ENCODE measurements at places on chromosomes 1 and 21.
A peak's percentile ranks its signal among the peaks of the same experiment; 100 is the strongest.

DNA sequence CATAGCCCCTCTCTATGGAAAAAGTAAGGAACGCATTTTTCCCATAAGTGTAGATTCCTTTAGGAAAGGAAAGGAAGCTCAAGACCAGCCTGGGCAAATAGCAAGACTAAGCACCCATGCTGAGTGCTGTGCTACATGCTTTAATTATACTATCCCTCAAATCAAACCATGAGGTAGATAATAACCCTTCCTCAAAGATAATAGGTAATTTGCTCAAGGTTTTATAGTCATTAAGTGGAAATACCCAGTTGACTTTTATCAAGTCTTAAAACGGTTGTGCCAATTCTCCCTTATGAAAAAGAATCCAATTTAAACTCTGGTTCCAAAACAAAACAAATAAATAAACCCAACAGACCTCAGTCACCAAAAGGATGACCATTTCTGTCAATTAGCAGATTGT, 3.4 kb downstream of the KIAA0319L start:
- no peak for DNase-seq

GRCh38 chr1:226403201-226404034, 4.5 kb downstream of the PARP1 start:
- no peak for DNase-seq

DNA sequence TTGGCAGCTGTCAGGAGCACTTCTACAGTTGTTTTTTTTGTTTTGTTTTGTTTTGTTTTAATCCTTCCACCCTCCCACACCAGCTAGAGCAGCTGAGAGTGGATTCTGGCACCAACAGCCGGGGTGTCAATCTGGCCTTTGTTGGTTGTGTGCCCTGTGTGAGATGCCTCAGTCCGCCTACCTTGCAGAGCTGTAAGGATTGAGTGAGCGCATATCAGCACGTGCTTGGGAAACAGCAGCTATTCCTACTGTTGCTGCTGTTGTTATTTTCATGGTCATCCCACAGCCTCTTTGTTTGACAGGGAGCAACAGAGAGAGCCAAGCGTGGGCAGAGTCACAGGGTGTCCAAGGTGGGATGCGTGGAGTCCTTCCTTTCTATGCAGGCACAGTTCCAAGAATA, 50.4 kb downstream of the PGBD5 start:
- no peak for DNase-seq

DNA sequence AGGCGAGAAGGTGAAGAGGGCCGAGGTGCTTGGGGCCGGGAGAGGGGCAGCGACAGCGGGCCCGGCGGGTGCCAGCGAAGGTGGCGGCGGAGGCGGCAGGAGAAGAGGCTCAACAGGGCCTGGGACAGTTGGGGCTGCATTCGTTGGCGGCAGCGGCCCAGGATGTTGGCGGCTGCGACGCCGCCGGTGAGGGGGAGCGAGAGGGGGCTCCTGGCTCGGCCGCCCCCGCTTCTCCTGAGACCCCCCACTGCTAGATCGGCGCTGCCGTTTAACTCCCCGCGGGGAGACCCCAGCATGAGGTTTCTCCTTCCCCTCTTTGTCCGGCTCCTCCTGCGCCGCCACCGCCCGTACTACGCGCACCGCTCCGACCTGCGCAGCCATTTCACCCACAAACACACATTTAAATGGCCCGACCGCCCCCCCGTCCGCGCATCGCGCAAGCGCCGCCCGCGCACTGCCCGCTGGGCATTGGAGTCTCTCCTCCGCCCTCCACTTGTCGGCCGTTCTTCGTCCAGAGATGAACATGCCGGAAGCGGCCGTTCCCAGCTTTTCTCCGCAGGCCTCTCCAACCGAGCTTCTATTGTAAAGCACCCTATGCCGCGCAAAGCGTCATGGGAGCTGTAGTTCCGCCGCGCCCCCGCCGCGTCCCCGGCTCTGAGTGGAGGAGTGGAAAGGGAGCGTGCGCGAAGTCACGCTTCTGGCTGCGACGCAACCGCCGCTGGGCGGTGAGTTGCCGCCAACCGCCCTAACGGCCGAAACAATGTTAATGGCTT, at the start of gene RSBN1:
TSS of gene RSBN1 (minus strand) at position 589 of the 773 bp plus-strand sequence. CDS start at position 525, 64 bp downstream.
- peak; percentile 99 for DNase-seq

DNA sequence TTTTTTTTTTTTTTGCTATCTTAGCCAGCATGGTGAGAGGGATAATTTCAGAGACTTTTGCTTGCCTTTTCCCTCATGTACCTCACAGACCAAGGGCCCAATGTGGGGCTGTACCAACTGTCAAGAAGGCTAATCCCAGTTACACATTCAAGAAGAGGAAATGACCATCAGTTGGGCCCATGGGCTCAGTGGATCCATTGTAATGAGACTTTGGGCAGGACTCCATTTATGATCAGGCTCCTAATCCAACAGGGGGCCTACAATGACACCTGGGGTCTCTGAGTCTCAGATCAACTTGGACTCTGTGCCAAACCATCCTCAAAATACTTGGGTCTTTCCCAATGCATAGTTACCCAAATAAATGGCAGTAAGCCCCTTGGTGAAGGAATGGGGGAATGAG, 450.4 kb upstream of the VAMP3 start:
- no peak for DNase-seq

- DNase-seq, result no peak
These were observed 3.5 kb downstream of the HSPG2 start for GRCh38 chr1:21933397-21934248.

- DNase-seq, result no peak
These were observed 108.3 kb downstream of the POU2F1 start for GRCh38 chr1:167328816-167329483.

DNA sequence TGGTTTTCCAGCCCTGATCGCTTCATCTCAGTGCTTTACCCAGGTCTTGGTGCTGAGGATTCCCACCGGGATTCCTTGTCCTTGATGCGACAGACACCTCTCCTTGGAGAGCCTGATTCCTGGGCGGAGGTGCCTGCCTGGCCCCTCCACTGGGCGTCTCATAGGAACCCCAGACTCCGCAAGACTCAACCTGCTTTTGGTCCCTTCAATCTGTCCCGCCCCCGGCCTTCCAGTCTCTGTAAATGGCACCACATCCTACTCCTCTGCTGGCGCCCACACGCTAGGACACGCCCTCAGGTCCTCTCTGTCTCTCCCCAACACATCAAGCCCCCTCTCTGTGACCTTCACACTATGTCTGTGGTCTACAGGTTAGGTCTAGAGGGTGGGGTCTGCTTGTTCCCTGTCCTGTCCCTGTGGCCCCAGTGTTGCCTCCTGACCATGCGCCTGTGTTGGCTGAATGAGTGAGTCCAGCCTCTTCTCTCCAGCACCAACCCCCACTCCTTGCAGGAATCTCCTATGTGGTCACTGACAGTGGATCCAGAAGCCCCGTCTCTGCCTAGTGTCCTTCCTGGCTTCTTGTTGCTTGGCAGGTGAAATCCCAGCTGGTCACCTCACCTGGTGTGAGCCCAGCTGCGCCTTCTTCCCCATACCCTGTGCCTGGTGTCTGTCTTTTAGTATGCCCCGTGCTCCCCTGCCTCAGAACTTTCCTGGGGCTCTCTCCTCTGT, 119.7 kb upstream of the C1orf174 start:
- DNase-seq, result no peak

DNA sequence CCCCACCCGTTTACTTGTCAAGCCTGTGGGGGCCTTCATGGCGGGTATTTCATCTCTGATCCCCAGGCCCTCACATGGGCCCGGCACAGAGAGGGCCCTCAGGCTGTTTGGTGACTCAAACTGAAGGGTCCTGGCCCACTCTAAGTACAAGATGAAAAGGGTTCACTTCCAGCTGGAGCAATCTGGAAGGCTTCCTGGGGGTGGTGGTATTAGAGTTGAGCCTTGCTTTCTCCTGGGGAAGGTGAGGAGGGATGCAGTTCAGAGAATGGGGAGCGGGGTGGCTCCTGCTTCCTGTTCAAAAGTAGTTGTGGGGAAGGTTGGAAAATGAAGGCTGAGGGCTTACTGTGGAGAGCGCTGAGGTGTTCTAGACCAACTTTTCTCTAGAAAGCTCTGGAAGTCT, 47.7 kb downstream of the DHRS3 start:
- DNase-seq, result no peak

DNA sequence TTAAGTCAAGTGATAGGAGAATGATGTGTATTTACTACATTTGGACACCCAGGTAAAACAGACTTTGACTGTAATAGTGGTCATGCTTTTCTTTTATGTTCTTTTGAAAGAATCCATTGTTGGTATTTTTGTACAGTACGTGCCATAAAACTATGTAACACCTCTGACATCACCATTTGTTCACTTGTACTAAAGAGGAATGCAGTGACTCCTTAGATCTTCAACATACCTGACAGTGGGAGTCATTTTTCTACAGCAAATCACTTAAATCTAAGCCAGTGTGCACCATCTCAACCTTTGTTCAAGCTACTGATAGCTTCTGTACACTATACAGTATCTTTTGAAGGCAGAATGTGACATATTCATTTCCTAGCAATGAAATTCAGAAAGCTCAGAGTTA, 6.3 kb upstream of the PLD5 start:
- no peak for DNase-seq

- no peak for DNase-seq
These were observed 155.2 kb downstream of the BARHL2 start for GRCh38 chr1:90561911-90562310.

- peak; percentile 74 for DNase-seq
These were observed at the start of gene MAP10 for GRCh38 chr1:232805269-232806185. Gene MAP10 (plus strand): TSS chr1:232805416. CDS start chr1:232805450, 34 bp downstream.

DNA sequence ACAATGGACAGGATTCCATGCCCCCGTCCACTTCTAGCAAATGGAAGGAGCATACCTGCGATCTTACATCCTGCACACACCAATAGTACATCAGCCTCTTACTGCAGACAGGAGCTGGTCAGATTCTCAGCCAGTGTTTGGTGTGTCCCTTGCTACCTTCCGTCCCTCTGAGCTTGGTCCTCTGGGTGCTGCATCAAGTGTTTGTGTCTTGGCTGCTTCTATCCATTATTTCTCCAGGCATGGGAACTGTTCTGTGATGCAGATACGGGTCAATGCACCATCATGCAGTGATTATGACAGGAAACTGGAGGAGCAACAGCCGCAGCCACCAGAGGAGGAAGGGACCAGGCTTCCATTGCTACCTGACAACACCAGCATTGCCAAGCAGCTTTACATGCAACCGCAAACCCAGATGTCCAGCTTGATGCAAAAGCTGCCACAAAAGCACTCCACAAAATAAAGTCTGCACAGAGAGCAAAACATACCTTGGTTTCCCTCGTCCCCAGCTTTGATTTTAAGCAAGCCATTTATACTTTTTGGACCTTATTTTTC, 21.9 kb upstream of the OVAAL start:
- DNase-seq, result no peak

DNA sequence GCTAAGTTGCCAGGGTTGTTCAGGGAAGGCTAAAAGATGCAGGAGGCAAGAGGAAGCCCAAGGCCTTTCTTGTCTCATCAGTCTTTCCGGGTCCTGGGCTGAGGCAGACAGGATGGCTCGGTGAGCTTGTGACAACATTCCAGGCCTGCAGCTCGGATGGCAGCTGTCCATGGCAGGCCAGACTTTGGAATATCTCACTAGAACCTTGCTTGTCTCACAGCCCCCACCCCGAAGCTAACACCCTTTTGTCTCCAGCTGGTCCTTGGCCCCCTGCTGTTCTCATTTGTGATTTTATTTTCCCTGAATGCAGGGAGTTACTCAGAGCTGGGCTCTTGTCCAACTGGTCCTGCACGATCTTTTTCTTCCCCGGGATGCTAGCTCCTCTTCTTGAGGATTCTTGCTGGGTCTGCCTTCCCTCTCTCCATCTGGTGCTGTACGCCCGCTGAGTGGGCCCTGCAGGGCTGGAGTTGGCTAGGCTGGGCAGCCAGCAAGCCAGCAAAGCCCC, 477.2 kb upstream of the CAMK1G start:
- no peak for DNase-seq

GRCh38 chr1:159924791-159925718, at the start of gene TAGLN2:
Gene TAGLN2 (minus strand): TSS chr1:159925507. CDS start chr1:159920509, 4,998 bp downstream.
- peak; percentile 93 for DNase-seq

GRCh38 chr1:2428490-2428889, 16.1 kb upstream of the PEX10 start:
- no peak for DNase-seq

DNA sequence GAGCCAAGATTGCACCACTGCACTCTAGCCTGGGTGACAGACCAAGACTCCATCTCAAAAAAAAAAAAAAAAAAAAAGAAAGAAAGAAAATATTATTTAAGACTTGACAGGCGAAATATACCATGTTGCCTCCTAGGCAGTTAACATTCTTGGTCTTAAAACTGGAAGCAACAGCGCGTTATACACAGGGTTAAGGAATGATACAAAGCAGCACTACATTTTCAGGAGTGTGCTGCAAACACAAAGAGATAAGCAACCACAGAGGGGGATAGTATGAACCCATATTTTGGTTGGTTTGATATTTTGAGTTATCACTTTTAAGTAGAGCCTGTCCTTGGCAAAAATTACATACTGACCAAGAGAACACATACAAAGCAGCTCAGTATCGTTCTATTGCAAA, 25.1 kb downstream of the USP24 start:
- no peak for DNase-seq

DNA sequence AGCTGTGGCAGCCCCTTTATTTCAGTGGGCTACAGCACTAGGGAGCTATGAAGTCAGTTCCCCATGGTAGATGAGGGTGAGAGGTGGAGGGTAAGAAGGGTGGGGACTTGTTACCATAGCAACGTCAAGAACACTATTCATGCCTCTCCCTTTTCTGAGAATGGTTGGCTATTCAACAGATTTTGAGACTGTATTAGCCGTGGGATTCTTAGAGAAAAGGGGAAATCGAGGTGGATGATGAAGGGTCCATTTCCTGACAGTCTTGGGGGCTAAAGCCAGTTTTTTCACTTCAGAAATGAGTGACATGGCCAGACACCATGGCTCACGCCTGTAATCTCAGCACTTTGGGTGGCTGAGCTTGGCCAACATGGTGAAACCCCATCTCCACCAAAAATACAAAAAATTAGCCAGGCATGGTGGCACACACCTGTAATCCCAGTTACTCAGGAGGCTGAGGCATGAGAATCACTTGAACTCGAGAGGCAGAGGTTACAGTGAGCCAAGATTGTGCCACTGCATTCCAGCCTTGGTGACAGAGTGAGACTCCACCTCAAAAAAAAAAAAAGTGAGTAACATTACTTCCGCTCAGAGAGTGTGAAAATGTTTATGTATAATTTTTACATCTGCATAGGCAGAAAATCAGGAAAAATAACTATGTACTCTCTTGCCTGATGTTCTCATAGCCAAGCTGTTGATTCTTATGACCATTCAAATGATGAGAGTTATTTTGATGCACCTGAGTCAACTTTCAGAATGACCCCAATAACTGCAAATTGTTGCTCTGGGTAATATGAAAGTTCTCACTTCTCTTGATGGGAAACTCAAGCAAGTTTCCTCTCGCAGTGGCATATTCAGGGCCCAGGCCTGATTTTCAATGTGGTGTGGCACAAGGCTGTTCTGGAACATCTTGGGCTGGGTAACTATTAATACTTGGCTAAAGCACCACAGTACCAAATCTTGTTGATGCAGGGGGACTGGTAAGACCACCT, 23.2 kb upstream of the RGSL1 start:
- DNase-seq, result no peak

All from activated naive CD4-positive, alpha-beta T cell treated with Interleukin-2 at 50 U/mL for 16 hours (primary cell).